ENCODE measurements at places on chromosomes 7 and 10.

DNA sequence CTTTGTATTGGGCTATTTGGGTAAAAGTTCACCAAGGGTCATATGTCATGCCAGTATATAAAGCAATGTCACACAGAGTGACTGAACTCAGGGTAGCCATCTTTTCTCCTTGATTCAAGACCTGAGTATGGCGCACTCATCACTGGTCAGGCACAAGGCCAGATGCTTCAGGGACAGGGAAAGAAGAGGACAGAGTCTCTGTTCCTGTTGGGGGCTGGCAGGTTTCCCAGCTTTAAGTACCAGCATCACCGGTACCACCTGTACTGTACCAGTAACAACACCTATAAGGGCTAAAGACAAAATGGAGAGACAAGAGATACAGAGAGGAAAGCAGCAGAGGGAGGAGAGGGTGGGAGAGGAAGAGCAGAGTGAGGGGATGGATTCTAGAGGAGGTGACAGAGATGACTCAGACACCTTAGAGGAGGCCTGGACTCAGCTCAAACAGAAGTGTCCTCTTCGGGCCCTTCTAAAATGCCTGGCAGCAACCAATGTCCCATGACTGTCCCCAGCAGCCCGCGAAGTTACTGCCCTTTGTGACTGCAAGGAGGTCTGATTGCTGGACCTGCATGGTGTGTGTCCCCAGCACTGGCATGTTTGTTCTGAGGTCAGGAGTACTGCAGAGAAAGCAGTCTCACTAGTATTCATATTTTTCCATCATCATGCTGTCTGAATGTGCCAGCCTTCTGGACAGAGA, 191.3 kb downstream of the MYOF start:
- DNase-seq, result no peak

DNA sequence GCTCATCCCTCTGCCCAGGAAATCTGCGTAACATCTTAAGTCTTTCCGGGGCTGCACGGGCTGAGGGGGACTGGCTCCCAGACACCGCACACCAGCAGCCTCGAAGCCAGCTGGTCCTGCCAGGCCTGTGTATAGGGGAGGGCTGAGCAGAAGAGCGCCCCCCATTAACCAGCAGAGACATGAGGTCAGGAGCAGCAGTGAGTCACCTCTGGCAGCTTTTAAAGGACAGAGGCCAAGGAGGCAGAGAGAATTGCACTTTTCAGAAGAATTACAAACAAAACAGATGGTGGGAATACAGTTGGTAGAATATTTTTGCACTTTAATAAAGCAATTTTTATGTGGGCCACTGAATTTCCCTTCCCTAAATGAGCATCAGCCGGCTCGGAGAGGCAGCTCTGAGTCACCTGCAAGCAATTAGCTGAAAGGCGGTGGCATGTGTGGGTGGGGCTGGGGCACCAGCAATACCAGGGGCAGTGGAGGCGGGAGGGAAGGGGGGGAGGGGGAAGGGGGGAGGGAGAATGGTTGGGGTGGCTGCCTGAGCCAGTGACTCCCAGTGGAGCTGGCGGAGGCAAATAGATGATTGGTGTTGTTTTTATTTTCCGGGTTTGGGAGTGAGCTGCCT, 39.1 kb downstream of the GOLGA7B start:
- DNase-seq, result no peak

- no peak for DNase-seq
Observed at GRCh38 chr10:80946957-80947726, 409.4 kb downstream of the SH2D4B start.

GRCh38 chr10:22609719-22610465, 104.5 kb downstream of the PIP4K2A start:
- no peak for DNase-seq

- DNase-seq, result no peak
Observed at GRCh38 chr7:110827287-110827855, 263.6 kb upstream of the LRRN3 start.

DNA sequence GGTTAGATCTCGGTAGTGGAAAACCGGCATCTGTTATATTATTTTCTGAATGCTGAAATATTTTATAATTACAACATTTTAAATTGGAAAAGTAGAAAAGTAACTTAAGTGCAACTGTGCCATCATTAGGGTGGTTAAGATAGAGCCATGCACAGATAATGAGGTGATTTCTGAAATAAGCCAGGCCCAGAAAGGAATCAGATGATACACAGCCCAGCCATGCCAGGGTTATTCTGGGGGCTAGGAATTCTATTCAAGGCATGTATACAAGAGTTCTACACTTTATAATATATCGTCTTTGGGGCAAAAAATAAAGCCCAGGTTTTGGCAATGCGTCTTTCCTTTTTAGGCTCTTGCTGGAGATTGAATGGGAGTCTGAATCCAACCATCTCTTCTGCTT, 128.7 kb downstream of the ITGB8 start:
- no peak for DNase-seq

DNA sequence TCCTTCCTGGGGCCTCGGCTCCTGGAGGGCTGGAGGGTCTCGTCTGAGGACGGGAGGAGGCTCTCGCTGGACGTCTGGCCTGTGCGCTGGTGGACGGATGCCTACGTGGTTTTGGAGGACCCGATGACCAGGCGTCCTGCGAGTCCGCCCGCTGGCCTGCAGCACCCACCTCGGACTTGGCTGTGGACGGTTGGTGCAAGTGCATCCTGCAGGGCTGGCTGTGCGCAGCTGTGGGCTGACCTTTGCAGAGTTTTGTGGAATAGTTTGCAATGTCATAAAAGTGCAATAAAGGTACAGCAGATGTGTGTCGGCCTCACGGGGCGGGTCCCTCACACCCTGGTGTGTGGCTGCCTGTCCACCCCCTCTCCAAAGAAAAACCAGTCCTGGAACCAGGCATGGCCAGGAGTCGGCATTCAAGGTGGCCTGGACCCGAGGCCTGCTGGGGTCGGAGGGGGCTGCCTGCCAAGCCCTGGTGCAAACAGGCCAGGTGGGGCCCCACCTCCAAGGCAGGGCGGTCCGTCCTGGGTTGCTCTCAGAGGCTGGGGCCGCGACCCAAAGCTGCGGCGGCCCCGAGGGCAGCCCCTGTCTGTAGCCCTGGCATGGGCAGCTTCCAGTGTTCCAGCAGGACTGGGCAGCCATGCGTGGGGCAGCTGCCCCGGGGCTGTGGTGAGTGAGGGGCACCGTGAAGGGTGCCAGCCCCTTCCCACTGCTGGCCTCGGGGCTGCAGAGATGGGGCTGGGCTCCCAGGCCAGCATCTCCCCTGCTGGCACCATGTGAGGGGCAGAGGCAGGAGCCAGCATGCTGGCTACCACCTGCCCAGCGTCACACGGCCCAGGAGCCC, 29.3 kb upstream of the FOXL3 start:
- no peak for DNase-seq

DNA sequence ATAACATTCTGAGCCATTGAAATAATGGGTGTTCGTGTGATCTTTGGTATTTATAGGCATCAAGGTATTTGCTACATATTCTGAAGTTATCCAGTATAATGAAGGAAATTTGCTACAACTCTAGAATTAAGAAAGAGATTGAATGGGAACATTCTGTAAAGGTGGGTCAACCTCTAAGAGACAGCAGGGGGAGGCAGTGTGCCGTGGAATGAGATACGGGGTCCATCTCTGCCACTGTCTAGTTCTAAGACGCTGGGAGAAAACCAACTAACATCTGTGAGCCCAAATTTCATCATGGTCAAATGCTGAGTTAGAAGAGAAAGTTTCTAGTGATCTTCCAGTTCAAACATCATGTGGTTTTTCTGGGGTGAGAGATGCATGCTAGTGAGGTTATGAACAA, 368.9 kb downstream of the SORCS1 start:
- no peak for DNase-seq

- DNase-seq, result no peak
Observed at GRCh38 chr10:79103129-79103528, 34.4 kb downstream of the ZMIZ1 start.

- no peak for DNase-seq
Observed at GRCh38 chr7:114755856-114756255, 166.0 kb upstream of the MDFIC start.
